Metanephros (tissue), 2 donors: ENCODE measurements at places on chromosomes 1 and 21. TPM values are rescaled to one million over a fixed set of nuclear protein-coding genes. Genes with fewer than 3 reads are reported as not detected.

KIF1B gene
- 85.4 TPM for total RNA-seq

TCHHL1 gene
- total RNA-seq, result not detected

COL9A2 gene
- 18.7 TPM for total RNA-seq

ARHGEF11 gene
- total RNA-seq, result 33.0 TPM

GPR157 gene
- total RNA-seq, result 2.9 TPM

STX12 gene
- total RNA-seq, result 38.9 TPM

IL19 gene
- 0.70 TPM for total RNA-seq

TRABD2B gene
- 6.4 TPM for total RNA-seq

OPTC gene
- total RNA-seq, result not detected

RASAL2 gene
- total RNA-seq, result 26.8 TPM

DNAI4 gene
- total RNA-seq, result 22.6 TPM

CR1L gene
- 2.5 TPM for total RNA-seq

C4BPA gene
- 0.76 TPM for total RNA-seq
